ENCODE measurements at places on chromosomes 5 and 9.

DNA sequence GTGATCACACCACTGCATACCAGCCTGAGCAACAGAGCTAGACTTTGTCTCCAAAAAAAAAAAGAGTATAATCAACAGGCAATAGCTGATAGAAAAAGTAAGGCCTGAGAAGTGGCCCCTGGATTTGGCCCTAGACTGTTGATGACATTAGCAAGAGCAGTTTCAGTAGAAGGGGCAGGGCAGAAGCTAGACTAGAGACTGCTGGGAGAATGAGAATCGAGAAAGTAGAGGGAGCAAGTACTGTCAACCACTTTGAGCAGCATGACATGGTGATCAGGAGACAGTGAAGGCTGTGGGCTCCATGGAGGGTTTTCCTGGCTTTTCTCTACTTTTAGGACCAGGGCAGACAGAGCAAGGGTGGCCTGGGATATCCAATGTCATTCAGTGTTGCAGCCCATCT lies 34.9 kb upstream of the B4GALT1 start:
- no peak for DNase-seq

DNA sequence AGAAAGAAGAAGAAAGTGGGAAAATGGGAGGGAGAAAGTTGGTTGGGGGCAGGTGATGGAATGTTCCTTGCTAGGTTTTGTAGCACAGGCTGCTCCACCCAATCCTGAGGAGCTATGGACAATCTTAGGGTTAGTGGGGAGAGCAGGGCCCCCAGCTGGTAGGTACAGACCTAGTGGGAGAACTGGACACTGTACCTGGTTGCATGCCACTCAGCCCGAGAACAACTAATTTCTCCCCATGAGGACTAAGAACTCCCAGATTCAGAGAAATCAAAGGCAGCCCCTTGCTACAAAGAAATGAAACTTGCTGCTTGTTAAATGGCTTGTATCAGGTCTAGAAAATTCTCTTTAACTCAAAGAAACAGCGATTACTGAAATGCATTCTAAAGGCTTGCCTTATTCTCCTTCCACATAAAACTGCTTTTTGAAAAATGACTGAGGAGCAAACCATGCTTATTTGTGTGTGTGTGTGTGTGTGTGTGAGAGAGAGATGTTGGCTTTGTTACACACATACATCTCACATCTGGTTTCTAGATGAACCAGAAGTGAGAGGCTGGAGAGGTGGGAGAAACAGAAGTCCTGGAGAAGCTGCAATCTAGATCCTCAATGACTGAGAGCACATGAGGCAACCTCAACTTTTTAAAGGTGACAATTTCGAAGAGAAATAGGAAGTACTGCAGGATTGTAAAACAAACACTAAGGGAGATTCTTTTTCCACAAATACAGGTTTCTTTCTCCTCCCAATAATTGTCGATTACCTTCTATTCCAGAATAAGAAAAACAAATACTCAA lies 28.9 kb downstream of the FYB1 start:
- no peak for DNase-seq

DNA sequence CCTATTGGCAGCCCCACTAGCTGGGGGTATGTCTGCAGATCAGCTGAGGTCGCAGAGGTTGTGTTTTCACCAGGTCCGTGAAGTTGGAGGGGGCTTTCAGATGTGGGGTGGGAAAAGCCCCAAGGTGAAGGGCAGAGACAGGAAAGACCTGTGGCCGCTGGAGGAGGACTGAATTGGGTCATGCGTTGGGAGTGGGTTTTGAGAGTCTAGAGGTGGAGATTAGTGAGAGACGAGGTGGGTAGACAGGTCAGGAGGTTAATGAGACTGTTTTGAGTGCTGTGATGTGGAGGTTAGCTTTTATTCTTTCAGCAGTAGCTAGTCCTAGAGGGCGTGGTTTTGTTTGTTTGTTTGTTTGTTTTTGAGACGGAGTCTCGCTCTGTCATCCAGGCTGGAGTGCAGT lies 10.3 kb downstream of the SNX30 start:
- DNase-seq = no peak

- DNase-seq = no peak
Observed at GRCh38 chr5:126917918-126918614, 112.3 kb downstream of the MARCHF3 start.

DNA sequence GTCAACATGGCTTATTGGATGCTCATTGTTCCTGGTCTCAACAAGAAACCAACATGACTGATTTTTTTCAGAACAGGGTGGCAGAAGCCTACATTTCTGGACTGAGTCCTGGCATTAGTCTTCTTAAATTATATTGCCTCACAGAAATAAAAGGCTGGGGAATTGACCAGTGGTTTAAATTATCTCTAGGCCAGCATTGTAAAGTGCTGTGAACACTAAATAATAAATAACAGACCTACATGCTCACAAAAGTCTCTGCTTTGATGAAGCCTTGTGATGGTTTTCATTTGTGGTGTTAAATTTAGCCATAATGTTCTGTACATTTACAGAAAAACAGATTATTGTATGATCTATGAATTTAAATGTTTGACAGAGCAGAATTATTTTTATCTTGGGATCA lies 44.7 kb upstream of the CD180 start:
- DNase-seq = no peak

- no peak for DNase-seq
Observed at GRCh38 chr9:16290169-16290568, 580.3 kb downstream of the BNC2 start.

DNA sequence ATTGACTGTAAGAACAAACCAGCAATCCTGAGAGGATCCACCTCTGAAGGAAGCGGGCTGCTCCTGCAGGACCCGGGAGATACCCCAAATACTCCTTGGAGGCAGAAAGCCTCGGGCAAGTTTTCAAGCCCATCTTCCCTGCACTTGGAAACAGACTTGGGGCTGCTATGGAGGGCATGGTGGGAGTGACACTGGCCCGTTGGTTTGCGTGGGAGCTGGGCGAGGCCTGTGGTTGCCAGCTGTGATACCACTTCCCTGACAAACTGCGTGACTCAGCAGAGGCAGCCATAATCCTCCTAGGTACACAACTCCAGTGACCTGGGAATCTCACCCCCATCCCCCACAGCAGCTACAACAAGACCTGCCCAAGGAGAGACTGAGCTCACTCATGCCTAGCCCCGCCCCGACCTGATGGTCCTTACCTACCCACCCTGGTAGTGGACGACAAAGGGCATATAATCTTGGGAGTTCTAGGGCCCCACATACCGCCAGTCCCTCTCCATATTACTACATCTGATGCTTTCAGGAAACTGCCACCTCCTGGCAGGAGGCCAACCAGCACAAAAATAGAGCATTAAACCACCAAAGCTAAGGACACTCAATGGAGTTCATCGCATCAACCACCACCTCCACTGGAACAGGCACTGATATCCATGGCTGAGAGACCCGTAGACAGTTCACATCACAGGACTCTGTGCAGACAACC lies 38.1 kb upstream of the VLDLR start:
- DNase-seq = no peak

DNA sequence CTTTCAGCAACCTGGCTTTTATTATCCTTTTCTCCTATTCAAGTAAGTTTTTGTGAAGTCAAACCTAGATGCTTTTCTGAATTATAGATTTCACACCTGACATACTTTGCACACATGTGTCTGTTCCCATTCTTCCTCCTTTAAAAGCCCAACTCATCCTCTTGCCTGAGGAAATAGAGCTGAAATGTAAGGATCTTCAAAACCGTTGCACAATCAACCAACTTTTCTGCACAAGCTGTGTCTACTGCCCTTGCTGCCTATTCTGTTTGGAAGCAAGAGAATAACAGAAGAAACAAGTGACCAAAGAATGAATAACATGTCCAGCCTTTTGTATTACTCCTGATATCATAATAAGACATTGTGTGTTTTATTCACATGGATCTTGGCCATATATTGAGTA lies 95.1 kb upstream of the ITGA1 start:
- no peak for DNase-seq

DNA sequence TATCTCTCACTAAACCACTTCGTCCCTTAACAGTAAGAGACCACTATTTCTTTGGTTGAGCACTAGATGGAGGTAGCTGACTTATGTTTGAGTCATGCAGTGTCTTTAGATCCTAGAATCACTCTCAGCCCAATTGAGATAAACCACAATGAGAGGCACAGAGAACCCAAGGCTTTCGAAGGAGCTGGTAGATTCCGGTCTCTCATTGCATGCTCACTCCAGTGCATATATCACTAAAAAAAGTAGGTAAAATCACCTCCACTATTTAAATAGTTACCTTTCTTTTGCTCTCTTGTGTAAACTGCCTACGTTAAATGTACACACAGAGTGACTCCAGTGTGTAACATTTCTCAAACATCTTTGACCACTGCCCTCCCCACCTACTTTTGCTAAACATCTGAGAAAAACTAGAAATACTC lies 27.6 kb downstream of the ACTL7A start:
- DNase-seq = no peak

GRCh38 chr5:169009123-169009522 lies 291.8 kb downstream of the SLIT3 start:
- no peak for DNase-seq

DNA sequence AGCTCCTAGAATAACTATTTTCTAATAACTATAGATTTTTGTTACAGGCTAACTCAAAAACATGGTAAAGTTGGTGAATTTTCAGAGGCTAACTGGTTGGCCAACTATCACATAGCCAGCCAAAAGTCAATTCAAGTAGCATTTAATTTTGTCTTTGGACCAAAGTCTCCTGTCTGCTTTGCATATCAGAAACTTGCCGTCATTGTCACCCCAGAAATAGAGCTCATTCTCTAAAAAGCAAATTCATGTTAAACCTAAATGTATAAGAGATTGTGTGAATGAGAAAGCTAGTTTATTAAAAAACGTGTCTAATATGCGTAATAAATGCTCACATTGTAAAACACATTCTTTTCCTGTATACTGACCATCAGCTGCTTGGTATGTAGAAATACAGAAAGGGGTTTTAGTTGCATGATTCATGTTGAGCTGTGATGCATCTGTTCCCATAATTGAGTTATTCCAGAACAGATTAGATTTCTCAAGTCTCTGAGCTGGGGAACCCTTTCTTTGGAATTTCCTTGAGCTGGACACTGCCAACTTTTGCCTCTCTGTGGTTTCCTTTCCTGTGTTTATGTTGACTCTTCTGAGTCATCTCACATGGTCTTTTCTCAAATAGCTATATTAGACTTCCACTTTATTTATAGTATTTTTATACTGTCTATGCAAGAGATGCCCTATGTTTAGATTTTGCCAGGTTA lies 7.3 kb downstream of the SRFBP1 start:
- no peak for DNase-seq

GRCh38 chr5:41071242-41071641 lies at the start of gene MROH2B:
MROH2B (minus strand) TSS chr5:41071342; CDS start chr5:41070852, 490 bp downstream.
- DNase-seq = no peak

GRCh38 chr9:114677418-114677817 lies 4.6 kb downstream of the TEX48 start:
- DNase-seq = no peak

- no peak for DNase-seq
Observed at GRCh38 chr9:114347675-114348074, 18.0 kb downstream of the ORM2 start.

GRCh38 chr9:136722969-136723356 lies 10.6 kb downstream of the DIPK1B start:
- DNase-seq = no peak

DNA sequence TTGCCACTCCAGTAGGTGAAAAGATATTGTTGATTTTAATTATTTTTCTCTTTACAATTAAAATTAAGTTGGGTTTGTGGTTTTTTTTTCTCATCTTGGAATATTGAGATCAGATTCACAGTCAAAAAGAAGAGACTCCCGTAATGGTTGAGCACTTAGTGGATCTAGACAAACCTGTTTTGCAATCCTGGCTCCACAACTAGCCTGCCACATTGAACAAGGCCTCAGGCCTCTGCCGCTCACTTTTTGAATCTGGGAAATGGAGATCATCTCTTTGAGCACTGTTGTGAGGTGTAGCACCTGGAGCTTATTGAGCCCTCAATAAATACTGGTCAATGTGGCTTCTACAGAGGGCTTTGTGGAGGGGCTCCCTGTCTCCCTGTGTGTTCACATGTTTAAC lies 37.1 kb upstream of the RARS1 start:
- DNase-seq = no peak

GRCh38 chr5:180331647-180331950 lies 21.5 kb downstream of the GFPT2 start:
- no peak for DNase-seq

- DNase-seq = no peak
Observed at GRCh38 chr5:97071101-97071500, 71.3 kb downstream of the LIX1 start.

- DNase-seq = no peak
Observed at GRCh38 chr5:126866851-126867636, 90.1 kb downstream of the LMNB1 start.

GRCh38 chr5:161925960-161926359 lies 78.0 kb downstream of the GABRA1 start:
- no peak for DNase-seq

DNA sequence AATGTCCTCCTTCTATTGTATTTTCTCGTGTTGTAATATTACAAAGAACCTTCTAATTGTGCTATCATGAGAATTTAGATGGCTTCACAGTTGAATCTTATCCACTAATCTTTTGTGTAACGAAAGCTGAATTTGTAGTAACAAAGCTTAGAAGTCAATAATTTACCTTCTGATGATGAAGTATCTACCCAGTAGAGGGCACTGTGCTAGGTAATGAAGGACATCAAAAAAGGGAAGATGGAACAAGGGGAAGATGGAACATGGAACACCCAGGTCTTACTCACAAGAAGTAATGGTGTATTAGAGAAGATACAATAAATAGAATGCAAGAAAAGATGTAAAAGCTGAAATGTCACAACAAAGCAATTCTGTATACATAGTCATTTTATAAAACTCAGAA lies 131.0 kb upstream of the CCNG1 start:
- no peak for DNase-seq

GRCh38 chr9:135251996-135252760 lies 164.7 kb downstream of the OLFM1 start:
- no peak for DNase-seq

DNA sequence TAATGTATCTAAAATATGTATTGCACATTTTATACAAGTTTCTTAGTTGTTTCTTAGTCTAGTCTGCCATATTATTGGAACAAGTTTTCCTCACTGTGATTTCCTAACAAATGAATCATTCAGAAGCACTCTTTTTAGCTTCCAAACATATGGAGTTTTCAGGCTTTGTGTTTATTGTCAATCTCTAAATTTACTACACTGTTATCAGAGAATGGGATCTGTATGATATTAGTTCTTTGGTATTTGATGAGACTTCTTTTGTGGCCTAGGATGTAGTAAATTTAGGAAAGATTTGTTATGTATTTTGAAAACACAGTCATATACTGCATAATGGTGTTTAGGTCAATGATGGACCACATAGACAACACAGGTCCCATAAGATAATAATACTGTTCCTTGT lies 25.7 kb downstream of the SREK1IP1 start:
- DNase-seq = no peak

DNA sequence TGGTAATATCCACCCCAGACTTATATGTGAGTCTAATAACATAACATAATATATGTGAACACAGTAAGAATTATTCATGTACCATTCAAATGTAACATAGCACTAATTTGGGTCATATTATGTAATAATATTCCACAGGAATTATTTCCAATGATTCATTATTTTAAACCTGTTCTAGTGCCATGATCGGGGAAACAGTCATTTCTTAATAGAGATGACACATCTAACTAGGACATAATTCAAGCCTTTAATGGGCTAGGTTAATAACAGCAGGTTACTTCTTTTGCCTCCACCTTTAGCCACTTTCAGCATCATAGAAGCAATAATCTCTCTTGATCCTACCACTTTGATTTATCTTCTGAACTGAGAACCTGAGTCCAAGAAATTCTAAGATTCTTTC lies 12.3 kb downstream of the SPINK9 start:
- no peak for DNase-seq
